ENCODE measurements at places on chromosomes 7 and 10. TPM values are rescaled to one million over a fixed set of nuclear protein-coding genes. Genes with fewer than 3 reads are reported as not detected.

GRCh38 chr10:109698086-109698485, 225.2 kb downstream of the XPNPEP1 start:
- no peak for DNase-seq
- no peaks in the 10 kb centered on the region for H3K36me3 ChIP-seq
- H3K4me3 ChIP-seq = no peak overlapping the region
- H3K27ac ChIP-seq = no peak overlapping the region
- H3K4me1 ChIP-seq = no peaks in the 10 kb centered on the region

GRCh38 chr10:76921383-76922010, 716.1 kb downstream of the KCNMA1 start:
- no peak overlapping the region for H3K4me3 ChIP-seq
- no peaks in the 10 kb centered on the region for H3K27me3 ChIP-seq
- DNase-seq = no peak
- no peaks in the 10 kb centered on the region for H3K4me1 ChIP-seq

GRCh38 chr10:25057886-25058285, 41.5 kb downstream of the THNSL1 start:
- no peak overlapping the region for H3K4me3 ChIP-seq
- no peaks in the 10 kb centered on the region for H3K36me3 ChIP-seq
- no peaks in the 10 kb centered on the region for H3K4me1 ChIP-seq
- H3K27me3 ChIP-seq = no peaks in the 10 kb centered on the region
- no peak for DNase-seq
- H3K27ac ChIP-seq = no peak overlapping the region

Gene PNLIPRP3
- total RNA-seq = not detected

Gene PON1
- total RNA-seq = not detected

Gene HILPDA
- total RNA-seq = 9.0 TPM

DNA sequence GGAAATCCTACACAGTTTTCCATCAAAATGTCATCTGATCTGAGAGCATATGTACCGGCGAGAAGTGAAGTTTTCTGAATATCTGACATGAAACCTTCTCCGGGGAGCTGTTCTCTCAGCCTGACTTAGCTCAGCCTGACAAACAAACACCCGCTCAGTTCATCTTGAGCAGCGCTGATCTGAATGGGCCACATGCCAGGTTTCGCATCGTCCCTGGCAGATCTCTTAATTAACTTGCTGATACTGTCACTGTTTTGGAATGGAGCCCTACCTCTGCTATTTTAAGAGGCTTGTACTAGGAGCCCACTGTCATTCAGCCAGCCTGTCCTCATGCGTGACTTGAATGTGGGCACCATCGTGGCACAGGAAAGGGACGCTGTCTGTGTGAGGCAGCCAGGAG, 109.2 kb downstream of the STRA8 start:
- H3K27ac ChIP-seq = no peak overlapping the region
- DNase-seq = no peak
- H3K27me3 ChIP-seq = no peaks in the 10 kb centered on the region
- no peaks in the 10 kb centered on the region for H3K4me1 ChIP-seq
- H3K36me3 ChIP-seq = no peaks in the 10 kb centered on the region

DNA sequence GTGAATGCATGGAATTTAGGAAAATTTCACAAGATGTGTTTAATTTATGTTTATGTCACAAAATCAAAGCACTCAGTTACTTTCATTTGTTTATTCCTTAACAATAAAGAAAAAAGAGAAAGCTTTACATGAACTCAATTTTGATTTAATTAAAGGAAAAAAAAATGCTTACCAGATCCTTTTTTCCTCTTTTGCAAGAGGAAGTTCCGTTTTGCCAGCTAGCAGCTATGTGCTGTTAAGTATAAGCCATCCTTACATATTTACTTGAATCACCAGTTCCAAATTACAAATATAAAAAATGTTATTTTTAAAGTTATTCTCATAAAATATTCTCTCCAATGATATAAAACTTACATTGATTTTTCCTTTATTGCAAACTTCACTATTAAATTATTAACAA, 12.7 kb downstream of the MRC1 start:
- no peak overlapping the region for H3K4me3 ChIP-seq
- H3K27ac ChIP-seq = no peak overlapping the region
- H3K36me3 ChIP-seq = no peaks in the 10 kb centered on the region
- DNase-seq = no peak
- H3K27me3 ChIP-seq = no peaks in the 10 kb centered on the region

Gene HOXA2
- total RNA-seq = 9.1 TPM

Gene ITGA8
- 3.0 TPM for total RNA-seq

DNA sequence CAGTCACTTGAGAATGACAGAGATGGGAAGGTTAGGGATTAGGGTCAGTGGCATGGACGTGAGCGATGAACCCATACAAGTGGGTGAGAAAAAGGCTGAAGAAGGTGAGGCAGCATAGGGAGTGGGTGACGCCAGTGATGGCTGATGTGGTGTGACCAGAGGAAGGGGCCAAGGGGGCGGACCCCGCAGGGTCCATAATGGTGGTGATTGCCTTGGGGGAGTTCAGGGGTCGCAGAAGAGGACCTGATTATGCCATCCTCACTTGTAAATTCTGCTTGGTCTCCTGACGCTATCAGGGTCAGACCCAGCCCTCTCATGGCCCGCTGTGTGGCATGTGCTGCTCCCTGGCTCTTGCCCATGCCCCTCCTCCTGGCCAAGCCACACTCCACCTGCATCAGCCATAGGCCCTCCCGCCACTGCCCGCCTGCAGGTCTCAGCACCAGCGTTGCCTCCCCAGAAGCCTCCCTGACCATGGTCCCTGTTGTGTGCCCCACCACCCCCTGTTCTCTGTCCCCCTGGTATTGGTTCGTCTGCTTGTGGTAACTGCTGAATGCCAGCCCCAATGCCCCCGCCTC, 235.7 kb downstream of the EBF3 start:
- H3K27me3 ChIP-seq = no peaks in the 10 kb centered on the region
- no peak overlapping the region for H3K4me3 ChIP-seq
- H3K27ac ChIP-seq = no peak overlapping the region
- no peak for DNase-seq
- no peaks in the 10 kb centered on the region for H3K36me3 ChIP-seq

Gene TRPV5
- not detected for total RNA-seq

- peak within 1 kb of the TSS; percentile 82 for H3K27ac ChIP-seq
- DNase-seq = peak; percentile 84
- H3K36me3 ChIP-seq = no peaks in the 10 kb centered on the region
These were observed at the start of gene MICALL2 for GRCh38 chr7:1458683-1459511. MICALL2 (minus strand) TSS chr7:1459470; CDS start chr7:1459326, 144 bp downstream.

GRCh38 chr7:144866189-144866588, 30.3 kb upstream of the TPK1 start:
- H3K27me3 ChIP-seq = no peaks in the 10 kb centered on the region
- H3K27ac ChIP-seq = no peak overlapping the region
- DNase-seq = no peak
- no peaks in the 10 kb centered on the region for H3K36me3 ChIP-seq
- H3K4me1 ChIP-seq = no peaks in the 10 kb centered on the region

- H3K36me3 ChIP-seq = no peaks in the 10 kb centered on the region
- H3K4me1 ChIP-seq = no peaks in the 10 kb centered on the region
- H3K4me3 ChIP-seq = no peak overlapping the region
- DNase-seq = no peak
These were observed 56.8 kb downstream of the FAS start for GRCh38 chr10:89047397-89047796.

GRCh38 chr7:21066221-21066620, 279.5 kb upstream of the SP8 start:
- no peaks in the 10 kb centered on the region for H3K27me3 ChIP-seq
- no peaks in the 10 kb centered on the region for H3K36me3 ChIP-seq
- no peak overlapping the region for H3K4me3 ChIP-seq
- DNase-seq = no peak
- H3K27ac ChIP-seq = no peak overlapping the region
- H3K4me1 ChIP-seq = no peaks in the 10 kb centered on the region

Gene CTAGE15
- 3.4 TPM for total RNA-seq

Gene ZNF804B
- not detected for total RNA-seq

Gene LRRC18
- not detected for total RNA-seq

- peak; percentile 79 for DNase-seq
- peaks cover 20% of the 10 kb centered on the region for H3K36me3 ChIP-seq
- no peak overlapping the region for H3K4me3 ChIP-seq
- H3K27me3 ChIP-seq = no peaks in the 10 kb centered on the region
These were observed 175.8 kb downstream of the TNS3 start for GRCh38 chr7:47405921-47406800.

- H3K4me1 ChIP-seq = no peaks in the 10 kb centered on the region
- no peak overlapping the region for H3K27ac ChIP-seq
- H3K36me3 ChIP-seq = no peaks in the 10 kb centered on the region
- H3K4me3 ChIP-seq = no peak overlapping the region
- H3K27me3 ChIP-seq = no peaks in the 10 kb centered on the region
These were observed 292.0 kb downstream of the PHTF2 start for GRCh38 chr7:78090616-78091015.

DNA sequence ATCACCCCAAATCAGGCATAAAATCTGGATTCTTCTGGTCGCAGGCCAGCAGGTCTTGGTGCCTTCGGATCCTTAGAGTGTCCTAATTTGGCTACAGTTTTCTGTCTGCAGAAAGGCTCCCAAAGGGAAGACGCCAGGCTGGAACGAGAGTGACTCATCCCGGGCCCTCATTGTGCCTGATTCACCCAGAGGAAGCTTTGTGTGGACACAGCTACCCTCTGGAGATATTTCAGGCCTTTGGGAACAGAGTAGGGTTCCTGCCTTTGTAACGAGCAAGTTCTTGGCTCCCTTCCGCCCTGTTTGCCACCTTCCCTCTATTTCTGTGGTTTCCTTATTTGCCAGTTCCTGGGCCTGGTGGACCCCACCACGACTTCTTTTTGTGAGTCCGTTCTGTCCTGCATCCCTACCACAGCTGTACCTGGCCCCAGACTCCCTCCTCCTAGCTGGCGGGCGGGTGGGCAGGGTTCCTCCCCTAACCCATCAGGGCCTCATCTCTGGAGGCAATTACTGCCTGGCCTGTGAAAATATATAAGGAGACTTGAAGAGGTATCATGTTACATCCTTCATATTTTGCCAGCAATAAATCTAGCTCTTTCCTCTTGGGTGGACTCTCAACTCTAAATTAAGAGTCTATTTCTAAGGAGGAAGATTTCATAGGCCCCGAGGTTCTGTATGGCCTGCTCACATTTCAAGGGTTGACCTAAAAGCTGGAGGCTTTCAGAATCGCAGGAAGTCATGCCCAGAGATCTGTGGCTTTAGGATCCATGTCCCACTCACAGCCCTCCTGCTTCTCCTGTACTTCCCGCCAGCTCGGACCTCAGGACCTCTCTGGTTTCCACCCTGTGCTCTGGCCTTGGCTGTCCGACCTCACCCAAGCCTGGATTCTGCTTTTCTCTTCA, 219.2 kb upstream of the ZNF32 start:
- H3K4me1 ChIP-seq = no peaks in the 10 kb centered on the region
- H3K4me3 ChIP-seq = no peak overlapping the region
- no peak for DNase-seq
- no peaks in the 10 kb centered on the region for H3K27me3 ChIP-seq

- no peaks in the 10 kb centered on the region for H3K27me3 ChIP-seq
- no peaks in the 10 kb centered on the region for H3K36me3 ChIP-seq
- no peak for DNase-seq
These were observed 518 bp upstream of the COMMD3 start for GRCh38 chr10:22315455-22316285.
